T-cell (primary cell): ENCODE measurements at places on chromosomes 16 and 17. TPM values are rescaled to one million over a fixed set of nuclear protein-coding genes. Genes with fewer than 3 reads are reported as not detected.

- no peaks in the 10 kb centered on the region for H3K27me3 ChIP-seq
- H3K4me1 ChIP-seq, result peaks cover 13% of the 10 kb centered on the region
- peaks cover 3% of the 10 kb centered on the region for H3K36me3 ChIP-seq
- no peak for DNase-seq
- H3K4me3 ChIP-seq, result no peak overlapping the region
These were observed 90.9 kb upstream of the CORO6 start for GRCh38 chr17:29713626-29714025.

DNA sequence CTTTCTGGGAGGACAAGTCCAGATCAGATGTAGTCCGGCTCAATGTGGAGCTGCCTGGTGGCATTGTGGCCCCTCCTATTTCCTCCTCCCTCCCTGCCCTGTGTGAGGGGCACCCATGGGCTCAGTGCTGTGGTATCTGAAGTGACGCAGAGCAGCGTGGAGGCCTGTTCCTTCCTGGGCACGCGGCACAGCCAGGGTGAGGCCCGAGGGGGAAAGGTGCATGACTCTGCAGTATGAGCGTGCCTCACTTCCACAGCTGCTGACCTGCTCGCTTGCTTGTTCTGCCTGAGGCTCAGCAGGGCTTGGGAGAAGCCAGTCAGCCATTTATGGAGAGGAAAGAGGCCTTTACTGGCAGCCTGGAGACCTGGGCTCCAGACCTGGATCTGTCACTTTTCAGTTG is 11.7 kb downstream of the TMEM238L start:
- peaks cover 20% of the 10 kb centered on the region for H3K27me3 ChIP-seq
- no peaks in the 10 kb centered on the region for H3K36me3 ChIP-seq
- no peak overlapping the region for H3K27ac ChIP-seq
- H3K4me3 ChIP-seq, result no peak overlapping the region
- peak; percentile 1 for DNase-seq

Gene HAGHL
- 45.8 TPM for total RNA-seq

Gene CDH13
- not detected for total RNA-seq

DNA sequence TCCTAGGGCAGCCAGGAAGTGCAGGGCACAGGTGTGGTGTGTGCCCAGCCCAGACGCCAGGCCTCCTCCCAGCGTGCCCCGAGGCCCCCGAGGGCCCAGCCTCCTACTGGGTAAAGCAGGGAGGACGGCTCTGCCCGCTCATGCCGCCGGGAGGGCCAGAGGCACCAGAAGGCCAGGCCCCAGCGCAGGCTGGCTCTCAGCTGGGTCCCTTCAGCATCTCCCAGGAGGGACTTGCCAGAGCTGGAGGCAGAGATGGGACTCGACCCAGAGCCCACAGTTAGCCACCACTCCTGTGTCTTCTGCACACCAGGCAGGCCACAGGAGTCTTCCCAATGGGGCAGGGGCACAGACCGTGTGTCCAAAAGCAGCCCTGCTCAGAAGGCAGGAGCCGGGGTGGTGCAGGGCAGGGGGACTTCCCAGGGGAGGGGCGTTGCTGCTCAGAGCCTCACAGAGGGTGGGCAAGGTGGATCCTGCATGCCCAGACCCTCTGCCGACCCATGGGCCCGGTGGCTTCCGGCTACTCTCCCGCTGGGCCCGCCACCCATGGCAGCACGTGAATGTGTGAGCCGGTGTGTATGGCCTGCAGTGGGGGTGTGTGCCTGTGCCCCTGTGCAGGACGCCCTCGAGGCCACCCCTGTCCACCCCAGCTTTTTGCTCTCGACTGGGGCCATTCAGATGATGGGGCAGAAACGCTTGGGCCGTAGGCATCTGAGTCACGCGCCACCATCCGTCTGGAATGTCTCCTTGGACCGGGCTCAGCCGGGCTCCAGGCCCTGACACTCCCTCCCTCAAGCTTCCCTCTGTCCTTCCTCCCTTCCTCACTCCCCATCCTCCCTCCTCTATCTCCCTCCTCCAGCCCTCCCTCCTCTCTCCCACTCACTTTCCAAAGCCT is 5.7 kb upstream of the ZNF469 start:
- H3K27me3 ChIP-seq, result peaks cover 48% of the 10 kb centered on the region
- no peaks in the 10 kb centered on the region for H3K4me1 ChIP-seq
- no peak overlapping the region for H3K27ac ChIP-seq
- H3K36me3 ChIP-seq, result no peaks in the 10 kb centered on the region

- H3K4me3 ChIP-seq, result no peak overlapping the region
- no peak for DNase-seq
- no peaks in the 10 kb centered on the region for H3K36me3 ChIP-seq
- H3K4me1 ChIP-seq, result peaks cover 9% of the 10 kb centered on the region
- H3K27me3 ChIP-seq, result no peaks in the 10 kb centered on the region
These were observed 20.5 kb upstream of the PABPN1L start for GRCh38 chr16:88886845-88887521.

- no peak overlapping the region for H3K27ac ChIP-seq
- peaks cover 3% of the 10 kb centered on the region for H3K4me1 ChIP-seq
- DNase-seq, result no peak
- peaks cover 2% of the 10 kb centered on the region for H3K36me3 ChIP-seq
- peaks cover 4% of the 10 kb centered on the region for H3K27me3 ChIP-seq
These were observed 134.2 kb downstream of the AATF start for GRCh38 chr17:37082985-37083384.

Gene ICAM2
- total RNA-seq, result 132 TPM

DNA sequence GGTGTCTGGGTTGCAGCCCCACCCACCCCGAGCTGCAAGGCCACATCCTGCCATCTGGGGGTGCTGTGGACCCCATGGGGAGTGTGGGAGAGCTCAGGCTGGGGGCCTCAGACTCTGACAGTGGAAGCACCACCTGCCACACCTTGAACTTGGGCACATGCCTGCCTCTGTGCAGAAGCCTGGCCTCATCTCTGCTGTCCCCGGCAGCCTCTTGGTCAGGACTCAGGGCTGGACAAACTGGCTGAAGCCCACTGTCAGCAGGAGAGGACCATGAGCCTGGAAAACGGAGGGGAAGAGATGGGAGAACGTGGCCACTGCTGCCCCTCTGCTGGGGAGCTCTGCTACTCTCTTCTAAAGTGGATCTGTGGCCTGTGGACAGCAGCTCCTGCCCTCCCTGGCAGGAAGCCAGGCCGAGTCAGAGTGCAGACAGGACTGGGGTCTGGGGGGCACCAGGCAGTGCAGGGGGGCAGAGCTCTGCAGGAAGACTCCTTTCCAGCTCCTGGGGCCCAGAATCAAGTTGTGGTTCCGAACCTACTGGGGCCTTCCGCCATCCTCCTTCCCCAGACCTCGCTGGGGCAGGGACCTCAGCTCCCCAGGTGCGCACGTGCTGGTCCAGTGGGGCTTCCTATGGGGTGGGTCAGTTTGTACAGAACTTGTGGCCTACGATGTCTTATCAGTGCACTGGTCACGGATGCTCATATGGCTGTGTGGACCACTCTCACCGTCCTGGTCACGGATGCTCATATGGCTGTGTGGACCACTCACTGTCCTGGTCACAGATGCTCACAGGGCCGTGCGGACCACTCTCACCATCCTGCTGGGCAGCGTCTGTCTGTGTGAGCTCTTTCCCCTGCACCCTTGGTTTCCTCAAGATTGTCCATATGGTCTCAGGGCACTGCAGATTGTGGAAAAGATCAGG is 207.7 kb downstream of the LAT start:
- H3K27ac ChIP-seq, result no peak overlapping the region
- no peak overlapping the region for H3K4me3 ChIP-seq
- DNase-seq, result no peak
- H3K4me1 ChIP-seq, result no peaks in the 10 kb centered on the region

DNA sequence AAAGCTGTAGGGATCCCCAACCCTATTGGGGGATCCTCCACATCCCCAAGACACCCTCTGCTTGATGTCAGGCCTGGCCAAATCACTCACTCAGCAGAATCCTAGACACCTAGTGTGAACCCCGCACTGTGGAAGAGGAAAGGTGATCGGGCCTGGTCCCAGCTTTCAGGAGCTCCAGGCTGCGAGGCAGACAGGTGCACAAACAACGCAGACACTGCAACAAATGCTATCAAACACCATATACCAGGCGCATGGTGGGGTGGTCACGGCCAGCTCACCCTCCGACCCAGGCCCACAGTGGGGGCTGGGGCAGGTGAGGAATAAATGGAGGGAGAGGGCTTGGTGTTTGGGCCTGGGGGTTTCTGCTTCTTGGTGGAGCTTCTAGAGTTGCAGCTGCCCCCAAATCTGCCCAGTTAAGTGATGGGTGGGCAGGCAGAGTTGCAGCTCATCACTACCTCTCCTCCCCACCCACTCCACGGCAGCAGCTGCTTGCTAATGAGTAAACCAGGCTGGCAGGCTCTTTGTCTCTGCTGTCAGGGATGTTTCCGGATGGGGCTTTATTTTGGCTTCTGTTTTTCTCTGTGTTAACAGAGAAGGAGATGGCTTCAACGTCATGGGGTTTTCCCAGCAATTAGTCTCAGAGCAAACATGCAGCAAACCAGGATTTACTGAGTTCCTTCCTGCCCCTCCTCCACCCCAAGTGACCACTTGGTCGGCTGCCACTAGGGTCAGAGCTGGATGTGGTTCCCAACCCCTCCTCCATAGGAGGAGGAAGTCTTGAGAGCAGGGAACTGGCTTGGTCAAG is 46.6 kb downstream of the PECAM1 start:
- no peaks in the 10 kb centered on the region for H3K27me3 ChIP-seq
- H3K36me3 ChIP-seq, result peaks cover 17% of the 10 kb centered on the region
- H3K27ac ChIP-seq, result peak overlapping the region; percentile 41
- peaks cover 48% of the 10 kb centered on the region for H3K4me1 ChIP-seq
- H3K4me3 ChIP-seq, result no peak overlapping the region

- no peak overlapping the region for H3K4me3 ChIP-seq
- H3K36me3 ChIP-seq, result no peaks in the 10 kb centered on the region
- H3K27ac ChIP-seq, result no peak overlapping the region
- peaks cover 7% of the 10 kb centered on the region for H3K27me3 ChIP-seq
- no peak for DNase-seq
These were observed 58.0 kb upstream of the HNF1B start for GRCh38 chr17:37802712-37803416.

DNA sequence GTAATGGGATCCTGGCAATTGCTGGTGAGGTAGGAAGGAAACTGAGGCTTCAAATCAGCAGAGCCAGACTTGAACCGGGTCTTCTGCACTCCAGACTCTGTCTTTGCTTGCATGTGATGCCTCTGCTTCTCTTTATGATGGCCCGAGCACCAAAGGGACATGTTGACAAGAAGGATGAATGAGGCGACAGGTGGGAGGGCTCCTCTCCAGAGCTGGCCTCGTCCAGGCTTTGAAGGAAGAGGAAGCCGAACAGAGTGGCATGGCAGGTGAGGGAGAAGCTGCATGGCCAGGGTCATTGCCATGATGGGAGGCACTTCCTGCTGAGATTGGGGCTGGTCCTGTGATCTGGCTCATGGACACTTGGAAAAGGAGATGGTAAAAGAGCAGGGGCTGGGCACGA is 40.8 kb downstream of the AKAP1 start:
- no peak overlapping the region for H3K4me3 ChIP-seq
- no peak overlapping the region for H3K27ac ChIP-seq

- H3K27ac ChIP-seq, result no peak overlapping the region
- DNase-seq, result no peak
- no peak overlapping the region for H3K4me3 ChIP-seq
- H3K4me1 ChIP-seq, result no peaks in the 10 kb centered on the region
- no peaks in the 10 kb centered on the region for H3K36me3 ChIP-seq
These were observed 9.2 kb downstream of the SYT17 start for GRCh38 chr16:19177111-19177739.

Gene CDR2L
- total RNA-seq, result 0.12 TPM

Gene CBX2
- total RNA-seq, result 0.43 TPM

- no peaks in the 10 kb centered on the region for H3K27me3 ChIP-seq
- H3K4me1 ChIP-seq, result no peaks in the 10 kb centered on the region
- H3K4me3 ChIP-seq, result no peak overlapping the region
- DNase-seq, result no peak
- peaks cover 85% of the 10 kb centered on the region for H3K36me3 ChIP-seq
These were observed 29.3 kb downstream of the UNC13D start for GRCh38 chr17:75814900-75815373.

GRCh38 chr16:89046491-89046890 is 47.2 kb upstream of the ACSF3 start:
- no peaks in the 10 kb centered on the region for H3K4me1 ChIP-seq
- H3K4me3 ChIP-seq, result no peak overlapping the region
- no peaks in the 10 kb centered on the region for H3K36me3 ChIP-seq

GRCh38 chr16:9077091-9077809 is 14.2 kb upstream of the HAPSTR1 start:
- no peaks in the 10 kb centered on the region for H3K27me3 ChIP-seq
- no peak overlapping the region for H3K27ac ChIP-seq
- DNase-seq, result no peak

DNA sequence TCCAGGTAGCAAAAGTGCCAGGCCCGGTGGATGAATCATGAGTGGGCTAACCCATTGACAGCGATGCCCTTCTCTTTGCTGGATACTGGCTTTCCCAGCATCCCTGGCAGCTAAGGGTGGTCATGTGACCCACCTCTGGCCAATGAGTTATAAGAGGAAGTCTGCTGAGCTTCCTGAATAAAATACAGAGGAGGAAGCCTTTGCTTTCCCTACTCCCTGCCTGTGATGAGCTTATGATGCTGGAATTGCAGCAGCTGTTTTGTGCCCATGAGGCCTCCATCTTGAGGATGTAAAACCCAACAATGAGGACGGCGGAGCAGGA is 15.0 kb upstream of the ATP2A3 start:
- H3K27me3 ChIP-seq, result no peaks in the 10 kb centered on the region
- no peak overlapping the region for H3K27ac ChIP-seq
- H3K4me1 ChIP-seq, result no peaks in the 10 kb centered on the region
- H3K4me3 ChIP-seq, result no peak overlapping the region

Gene MT4
- not detected for total RNA-seq

DNA sequence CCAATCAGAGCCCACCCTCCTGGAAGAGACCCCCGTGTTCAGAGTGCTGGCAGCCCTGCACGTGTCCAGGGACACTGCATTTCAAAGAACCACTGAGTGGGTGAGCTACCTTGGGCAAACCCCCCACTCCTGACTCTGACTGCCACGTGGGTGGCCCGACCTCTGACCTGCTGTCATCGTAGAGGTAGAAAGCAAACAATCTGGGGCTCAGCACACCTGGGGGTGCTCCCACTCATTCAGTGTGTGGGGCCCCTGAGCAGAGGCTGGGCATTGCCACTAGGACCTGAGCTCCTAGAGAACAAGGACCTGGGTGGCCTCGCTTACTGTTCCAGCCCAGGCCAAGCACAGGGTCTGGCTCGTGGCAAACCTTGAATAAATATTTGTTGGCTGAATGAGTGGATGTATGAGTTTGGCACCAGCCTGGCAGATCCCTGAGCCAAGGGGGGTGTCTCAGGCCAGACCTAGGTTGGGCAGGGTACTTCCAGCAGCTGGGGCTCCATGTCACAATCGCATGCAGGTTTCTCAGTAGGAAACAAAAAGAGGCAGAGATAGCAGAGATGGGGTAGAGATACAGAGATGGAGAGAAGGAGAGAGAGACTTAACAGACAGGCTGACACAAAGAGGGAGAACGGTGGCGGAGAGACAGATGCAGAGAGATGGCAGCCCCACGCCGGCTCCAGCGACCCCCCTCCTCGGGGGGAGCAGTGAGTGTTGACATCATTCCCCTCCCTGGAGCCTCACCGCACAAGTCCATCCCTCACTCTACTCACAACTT is 5.4 kb upstream of the DRC7 start:
- H3K27ac ChIP-seq, result peak overlapping the region; percentile 34
- H3K36me3 ChIP-seq, result no peaks in the 10 kb centered on the region

- H3K27ac ChIP-seq, result no peak overlapping the region
- DNase-seq, result no peak
- no peaks in the 10 kb centered on the region for H3K4me1 ChIP-seq
- no peak overlapping the region for H3K4me3 ChIP-seq
- H3K27me3 ChIP-seq, result no peaks in the 10 kb centered on the region
These were observed 255.5 kb upstream of the N4BP1 start for GRCh38 chr16:48865520-48865919.

Gene ANKRD13B
- total RNA-seq, result 4.1 TPM
